ENCODE measurements at places on chromosomes 4 and X. TPM values are rescaled to one million over a fixed set of nuclear protein-coding genes. Genes with fewer than 3 reads are reported as not detected.

DNA sequence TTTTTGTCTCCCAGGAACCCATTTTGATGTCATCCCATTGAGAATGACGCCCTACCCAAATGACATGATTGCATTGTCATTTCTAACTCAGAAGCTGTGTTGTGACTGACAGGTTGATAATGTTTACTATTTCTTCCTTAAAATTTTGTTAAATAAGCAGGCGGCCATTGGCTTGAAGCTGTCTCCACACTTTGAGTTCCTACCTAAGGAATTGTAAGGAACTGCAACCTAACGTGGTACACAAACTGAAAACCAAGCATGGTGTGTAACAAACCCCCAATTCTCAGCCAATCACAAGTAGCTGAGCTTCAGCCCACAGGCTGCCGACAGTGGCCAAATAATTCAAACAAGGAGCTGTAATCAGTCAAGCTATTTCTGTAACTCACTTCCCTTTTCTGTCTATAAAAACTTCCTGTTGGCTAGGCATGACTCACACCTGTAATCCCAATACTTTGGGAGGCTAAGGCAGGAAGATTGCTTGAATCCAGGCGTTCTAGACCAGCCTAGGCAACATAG lies 2.9 kb upstream of the MND1 start:
- DNase-seq: no peak

DNA sequence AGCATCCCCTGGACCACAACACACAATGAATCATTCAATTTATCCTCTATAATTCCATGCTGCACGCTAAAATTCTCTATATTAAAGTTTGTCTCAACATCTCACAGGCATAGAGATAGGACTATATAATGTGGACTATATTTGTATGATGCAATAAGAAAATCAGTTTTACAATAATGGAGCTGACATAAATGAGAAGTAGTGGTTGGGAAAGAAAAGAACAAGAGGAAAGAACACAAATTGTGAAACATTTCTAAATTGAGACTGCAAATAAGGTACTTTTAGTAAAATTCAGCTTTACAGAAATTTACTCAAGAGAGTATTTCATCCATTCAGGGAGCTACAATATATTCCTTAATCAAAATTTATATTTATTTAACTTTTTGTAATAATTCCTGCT lies 120.4 kb downstream of the ARAP2 start:
- DNase-seq: no peak

GRCh38 chr4:151175754-151176631 lies 76.6 kb downstream of the RPS3A start:
- no peak for DNase-seq

DNA sequence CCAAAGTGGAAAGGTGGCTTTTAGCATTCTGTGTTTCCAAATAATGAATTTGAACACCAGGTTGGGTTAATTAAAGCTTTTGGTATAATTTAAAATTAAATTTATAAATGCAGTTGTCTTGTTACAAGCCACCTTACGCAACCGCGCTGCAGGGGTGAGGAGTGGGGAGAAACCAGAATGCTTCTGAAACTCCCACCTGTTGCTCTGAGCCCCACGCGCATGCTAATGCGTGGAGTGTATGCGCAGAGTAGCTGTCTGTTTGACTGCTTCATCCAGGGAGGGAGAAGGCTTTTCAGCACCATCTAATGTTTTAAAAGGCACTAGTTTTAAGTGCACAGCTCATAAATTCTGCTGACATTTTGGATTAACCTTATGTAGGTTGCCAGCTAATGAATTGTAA lies 12.5 kb downstream of the OGT start:
- no peak for DNase-seq

DNA sequence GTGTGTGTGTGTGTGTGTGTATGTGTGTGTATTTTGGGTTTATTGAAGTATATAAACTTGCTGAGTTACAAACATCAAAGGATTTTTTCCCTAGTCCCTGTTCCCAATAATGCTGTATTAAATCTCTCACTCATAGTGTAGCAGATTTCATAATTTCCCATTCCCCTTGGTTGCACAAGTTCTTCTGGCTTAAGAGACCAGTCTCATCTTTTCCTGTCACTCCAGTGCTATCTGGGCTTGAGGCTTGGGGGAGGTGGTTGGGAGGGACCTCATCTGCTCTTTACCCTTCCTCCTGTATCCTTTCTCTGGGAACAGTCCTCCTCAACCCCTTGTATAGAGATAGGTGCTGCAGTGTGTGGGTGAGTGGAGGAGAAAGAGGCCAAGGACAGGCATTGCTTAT lies 285.4 kb upstream of the BOD1L1 start:
- no peak for DNase-seq

DNA sequence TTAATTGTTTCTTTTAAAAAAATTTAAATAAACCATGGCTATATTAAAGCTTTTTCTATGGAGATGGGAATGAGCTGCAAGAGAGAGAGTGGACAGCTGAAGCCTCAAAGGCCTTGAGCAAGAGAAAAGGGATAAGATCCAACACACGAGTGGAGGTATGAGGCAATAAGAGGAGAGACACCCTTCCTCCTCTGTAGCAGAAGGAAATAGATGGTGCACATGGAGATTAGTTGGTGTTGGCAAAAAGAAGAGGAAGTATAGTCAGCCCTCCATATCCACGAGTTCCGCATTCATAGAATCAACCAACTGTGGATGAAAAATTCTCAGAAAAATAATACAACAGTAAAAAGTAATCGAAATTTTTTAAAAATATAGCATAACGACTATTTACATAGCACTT lies 3.2 kb downstream of the CXorf38 start:
- no peak for DNase-seq

- DNase-seq: no peak
Observed at GRCh38 chr4:88320780-88321373, 36.5 kb upstream of the PPM1K start.

- DNase-seq: no peak
Observed at GRCh38 chr4:16199093-16199492, 27.2 kb downstream of the TAPT1 start.

DNA sequence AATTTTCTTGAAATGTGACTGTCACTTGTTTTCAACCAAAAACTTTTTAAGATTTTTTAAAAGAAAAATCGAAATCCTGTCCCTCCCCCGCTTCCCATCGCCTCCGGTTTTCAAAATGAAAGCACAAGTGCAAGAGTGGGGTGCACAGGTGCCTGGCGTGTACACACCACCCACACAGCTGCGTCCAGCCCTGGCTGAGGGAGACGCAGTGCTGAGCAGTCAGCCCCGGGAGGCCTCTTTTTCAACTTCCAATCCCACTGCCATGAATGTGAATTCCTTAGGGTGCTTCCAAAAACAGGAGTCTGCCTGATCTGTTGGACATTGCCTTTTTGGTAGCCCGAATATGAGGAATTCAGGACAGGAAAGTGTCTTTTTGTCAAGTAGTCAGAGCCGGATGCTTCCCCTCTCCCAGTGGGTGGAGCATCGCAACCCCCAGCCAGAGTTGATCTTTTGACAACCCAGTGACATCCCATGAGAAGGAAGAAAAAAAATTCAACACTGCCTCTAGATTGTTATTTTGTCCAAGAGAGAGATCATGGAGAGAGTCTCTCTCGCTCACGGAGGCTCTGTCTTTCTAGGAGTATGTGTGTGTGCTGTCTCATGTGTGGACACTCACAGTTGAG lies 8.9 kb downstream of the PRRG3 start:
- no peak for DNase-seq

DNA sequence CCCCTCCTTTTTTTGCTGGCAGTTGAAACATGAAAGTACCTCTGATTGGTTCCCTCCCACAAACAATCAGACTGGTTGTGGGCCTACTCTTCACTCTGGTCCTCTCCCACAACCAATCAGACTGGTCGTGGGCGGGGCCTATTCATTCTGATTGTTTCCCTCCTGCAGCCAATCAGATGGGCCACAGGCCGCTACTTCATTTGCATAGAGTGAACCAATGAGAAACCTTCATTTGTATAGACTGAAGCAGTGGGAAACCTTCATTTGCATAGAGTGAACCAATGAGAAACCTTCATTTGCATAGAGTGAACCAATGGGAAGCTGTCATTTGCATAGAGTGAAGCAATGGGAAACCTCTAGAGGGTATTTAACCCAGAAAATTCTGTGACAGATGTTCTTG lies 55.2 kb downstream of the TRMT44 start:
- DNase-seq: no peak

- no peak for DNase-seq
Observed at GRCh38 chr4:105594099-105595010, 41.9 kb downstream of the ARHGEF38 start.

DNA sequence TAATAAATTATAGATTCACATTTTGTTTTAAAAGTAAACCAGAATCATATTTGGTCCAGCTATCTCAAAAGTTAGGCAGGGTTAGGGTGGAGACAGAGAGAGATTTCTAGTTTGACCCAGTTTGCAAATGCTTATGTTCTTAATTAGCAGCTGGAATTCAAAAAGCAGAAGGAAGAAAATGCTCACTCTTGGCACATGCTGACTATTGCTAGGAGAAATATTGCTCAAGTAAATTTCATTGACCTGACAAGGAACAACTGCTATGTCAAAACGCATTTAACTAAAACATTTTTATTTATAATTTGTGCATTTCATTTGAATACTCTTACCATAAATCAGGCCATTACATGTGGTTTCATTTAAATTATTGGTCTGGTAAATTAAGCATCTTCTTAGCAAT lies 131.8 kb downstream of the GLRA3 start:
- DNase-seq: no peak

DNA sequence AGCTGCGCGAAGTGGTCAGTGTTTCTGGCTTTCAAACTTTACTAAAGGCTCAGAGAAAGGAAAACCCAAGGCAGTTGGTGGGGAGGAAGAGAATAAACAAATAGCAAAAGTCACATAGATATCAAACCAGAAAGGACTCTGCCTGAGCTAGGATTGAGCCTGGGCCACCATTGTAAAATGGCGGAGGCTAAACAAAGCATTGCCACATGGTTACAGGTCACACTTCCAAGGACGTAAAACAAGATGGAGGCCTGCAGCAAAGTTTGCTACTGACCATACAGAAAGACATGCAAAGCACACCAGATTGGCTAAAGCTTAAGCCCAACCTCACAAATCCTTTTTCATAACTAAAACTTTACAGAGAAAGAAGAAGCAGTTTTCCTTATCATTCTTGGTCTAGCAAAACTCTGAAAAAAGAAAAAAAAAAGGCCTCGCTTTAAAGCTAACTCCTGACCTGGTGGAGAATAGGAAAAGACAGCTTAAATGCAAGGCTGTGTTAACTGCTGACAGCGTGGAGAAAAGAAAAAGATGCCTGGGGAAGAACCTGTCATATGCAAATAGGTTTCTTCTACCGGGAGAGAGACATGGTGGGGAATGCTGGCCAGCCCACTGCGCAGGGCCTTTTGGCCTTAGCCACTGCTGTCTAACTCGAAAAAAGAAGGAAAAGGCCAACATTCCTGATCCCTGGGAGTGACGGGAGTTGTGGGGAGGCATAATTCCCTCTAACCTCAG lies 81.8 kb upstream of the SMARCA5 start:
- no peak for DNase-seq

GRCh38 chr4:1291091-1291490 lies 1.4 kb downstream of the MAEA start:
- no peak for DNase-seq

DNA sequence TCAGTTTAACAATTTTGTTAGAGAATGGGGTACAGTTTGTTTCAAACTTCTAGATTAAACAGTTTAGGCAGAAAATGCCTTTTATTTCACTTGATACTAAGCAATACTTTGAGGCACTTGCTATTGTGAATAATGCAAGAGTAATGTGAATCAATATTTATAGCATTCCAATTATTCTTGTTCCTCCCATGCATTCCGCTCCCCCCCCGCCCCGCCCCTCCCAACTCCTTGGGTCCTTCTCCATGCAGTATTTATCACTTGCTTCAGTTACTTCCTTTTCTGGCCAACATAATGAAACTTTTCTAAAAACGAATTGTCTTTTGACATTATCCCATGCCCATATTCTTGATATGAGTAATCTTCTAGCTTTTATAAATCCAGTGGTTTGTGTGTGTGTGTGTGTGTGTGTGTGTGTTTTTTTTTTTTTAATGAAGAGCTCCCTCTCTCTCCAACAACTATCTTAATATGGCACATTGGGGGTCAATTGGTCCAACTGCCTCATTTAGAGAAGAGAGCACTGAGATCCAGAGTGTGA lies 1.6 kb downstream of the BANK1 start:
- no peak for DNase-seq

GRCh38 chr4:151993521-151993920 lies 232.7 kb upstream of the GATB start:
- DNase-seq: no peak

- DNase-seq: no peak
Observed at GRCh38 chr4:170214101-170214500, 124.3 kb upstream of the AADAT start.

DNA sequence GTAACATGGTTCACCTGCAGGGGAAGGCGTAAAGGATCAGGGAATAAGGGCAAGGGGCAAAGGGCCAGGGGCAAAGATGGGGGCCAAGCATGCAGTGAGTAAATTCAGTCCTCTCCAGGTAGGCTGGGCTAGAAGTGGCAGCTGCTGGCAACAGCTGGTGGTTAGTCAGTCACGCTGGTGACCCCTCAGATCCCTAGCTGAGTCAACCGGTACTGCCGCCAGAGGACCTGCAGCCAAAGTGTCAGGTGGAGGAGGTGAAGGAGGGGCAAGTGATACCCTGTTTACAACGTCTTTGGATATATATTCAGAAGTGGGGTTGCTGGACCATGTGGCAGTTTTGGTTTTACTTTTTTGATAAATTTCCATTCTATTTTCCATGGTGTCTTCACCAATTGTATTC lies 24.6 kb upstream of the NAP1L2 start:
- DNase-seq: no peak

- DNase-seq: no peak
Observed at GRCh38 chr4:4606321-4606720, 64.5 kb upstream of the STX18 start.

DNA sequence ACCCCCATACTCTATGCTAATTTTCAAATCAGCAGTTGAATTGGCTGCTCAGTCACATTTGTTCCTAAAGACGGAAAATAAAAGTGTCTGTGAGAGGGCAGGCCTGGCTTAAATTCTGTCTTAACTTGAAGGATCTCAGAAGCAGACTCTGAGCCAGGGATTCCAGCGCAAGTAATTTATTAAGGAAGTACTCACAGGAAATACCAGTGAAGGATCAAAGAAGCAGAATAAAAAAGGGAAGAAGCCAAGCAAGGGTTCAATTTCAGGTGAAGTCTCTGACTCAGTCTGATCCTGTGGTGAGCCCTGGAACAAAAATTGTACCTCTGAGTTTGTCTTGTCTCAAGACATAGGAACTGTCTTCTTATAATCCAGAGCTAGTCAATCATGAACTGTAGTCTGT lies 52.2 kb downstream of the IL1RAPL1 start:
- no peak for DNase-seq

PCDH18 gene
- 2.6 TPM for total RNA-seq

DMRTC1B gene
- not detected for total RNA-seq

RXFP1 gene
- total RNA-seq: 3.4 TPM

VCX3B gene
- total RNA-seq: not detected

ITGB1BP2 gene
- total RNA-seq: 0.55 TPM

PNMA3 gene
- total RNA-seq: not detected

ALB gene
- 70,855 TPM for total RNA-seq

SSX2 gene
- not detected for total RNA-seq

CLDN2 gene
- total RNA-seq: 42.9 TPM

AP1S2 gene
- 8.2 TPM for total RNA-seq

AVPR2 gene
- not detected for total RNA-seq

GUCY1A1 gene
- total RNA-seq: 7.7 TPM

GLUD2 gene
- total RNA-seq: 3.2 TPM

CYBB gene
- total RNA-seq: 5.7 TPM

RBM46 gene
- total RNA-seq: not detected

Data from right lobe of liver (tissue), 6 donors.